ENCODE measurements at places on chromosomes 5 and 9.

- no peak for DNase-seq
Measured at GRCh38 chr9:81613002-81613812, 76.1 kb downstream of the TLE1 start.

GRCh38 chr5:161009194-161009593, 157.2 kb upstream of the ATP10B start:
- DNase-seq, result no peak

DNA sequence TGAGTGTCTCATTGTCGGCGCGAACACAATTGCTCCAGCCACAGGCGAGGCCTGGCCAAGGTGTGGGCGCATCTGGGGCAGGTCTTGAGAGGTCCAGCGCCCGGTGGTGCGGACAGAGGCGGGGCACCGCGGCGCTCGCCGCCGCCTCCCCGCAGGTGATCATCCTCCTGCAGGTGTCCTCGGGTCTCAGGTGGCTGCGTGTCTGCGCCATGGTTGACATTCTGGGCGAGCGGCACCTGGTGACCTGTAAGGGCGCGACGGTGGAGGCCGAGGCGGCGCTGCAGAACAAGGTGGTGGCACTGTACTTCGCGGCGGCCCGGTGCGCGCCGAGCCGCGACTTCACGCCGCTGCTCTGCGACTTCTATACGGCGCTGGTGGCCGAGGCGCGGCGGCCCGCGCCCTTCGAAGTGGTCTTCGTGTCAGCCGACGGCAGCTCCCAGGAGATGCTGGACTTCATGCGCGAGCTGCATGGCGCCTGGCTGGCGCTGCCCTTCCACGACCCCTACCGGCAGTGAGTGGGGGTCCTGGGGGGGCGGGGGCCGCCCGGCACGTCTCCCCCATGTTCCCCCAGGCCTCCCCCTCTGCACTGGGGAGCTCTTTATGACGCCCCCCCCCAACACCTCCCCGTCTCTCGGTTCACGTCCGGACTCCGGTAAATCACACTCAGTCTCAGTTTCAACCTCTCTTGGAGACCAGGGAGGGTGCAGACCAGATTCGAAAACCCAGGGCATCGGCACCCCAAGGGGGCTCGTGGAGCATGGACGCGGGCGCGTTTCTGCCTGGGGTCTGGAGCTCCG, 446 bp downstream of the NXNL2 start:
- no peak for DNase-seq

- DNase-seq, result no peak
Measured at GRCh38 chr9:114327749-114328148, 1.9 kb upstream of the ORM2 start.

- DNase-seq, result no peak
Measured at GRCh38 chr9:110604171-110604601, 24.6 kb upstream of the SVEP1 start.

DNA sequence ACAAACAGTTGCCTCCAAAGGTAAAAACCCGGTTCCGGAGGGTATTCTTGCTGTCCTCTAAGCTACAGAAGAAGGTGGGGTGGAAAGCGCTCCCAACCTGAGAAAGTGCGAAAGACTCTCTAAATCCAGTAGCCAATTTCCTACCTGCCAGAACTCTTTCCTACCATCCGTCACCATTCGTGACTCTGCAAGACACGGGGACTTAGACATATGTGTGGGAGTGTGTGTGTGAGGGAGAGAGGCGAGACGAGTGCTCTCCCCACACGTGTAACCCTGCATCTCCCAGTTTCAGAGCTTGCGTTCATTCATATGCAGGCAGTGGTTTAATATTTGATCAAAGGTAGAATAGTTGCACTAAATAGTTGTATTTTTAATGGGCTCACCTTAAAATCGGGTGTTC, 473 bp upstream of the GABRA1 start:
- DNase-seq, result no peak

- no peak for DNase-seq
Measured at GRCh38 chr5:148523139-148523538, 131.2 kb downstream of the HTR4 start.

- DNase-seq, result no peak
Measured at GRCh38 chr9:14417237-14417636, 103.3 kb upstream of the NFIB start.

Data from foreskin melanocyte (primary cell).